ENCODE measurements at places on chromosomes 16 and 17.

- DNase-seq: no peak
Measured at GRCh38 chr17:45791935-45792334, 7.8 kb downstream of the CRHR1 start.

GRCh38 chr16:80309178-80309577, 231.6 kb upstream of the DYNLRB2 start:
- no peak for DNase-seq

- no peak for DNase-seq
Measured at GRCh38 chr17:4043862-4044261, 79.6 kb upstream of the ATP2A3 start.

- DNase-seq: no peak
Measured at GRCh38 chr16:62194828-62195227, 158.6 kb upstream of the CDH8 start.

DNA sequence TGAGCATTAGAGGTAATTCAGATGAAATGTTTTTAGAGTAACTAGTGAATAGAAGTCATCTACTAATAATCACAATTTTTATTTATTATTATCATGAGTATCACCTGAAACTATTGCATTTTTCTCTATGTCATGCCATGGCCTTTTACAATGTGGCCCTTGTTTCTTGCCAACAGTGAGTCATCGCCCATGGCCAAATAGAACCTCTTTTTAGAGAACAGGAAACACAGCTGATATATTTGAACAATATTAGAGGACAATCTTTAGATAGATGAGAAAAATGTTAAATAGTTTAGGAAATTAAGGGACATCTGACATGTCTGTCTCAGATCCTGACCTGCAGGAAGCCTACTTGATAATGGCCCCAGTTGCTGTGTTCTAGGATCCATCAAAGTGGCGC, 1584.4 kb upstream of the GOT2 start:
- no peak for DNase-seq

- DNase-seq: no peak
Measured at GRCh38 chr16:88449267-88449561, 3.9 kb upstream of the ZFPM1 start.

- DNase-seq: no peak
Measured at GRCh38 chr17:55731586-55732250, 9.1 kb upstream of the TMEM100 start.

DNA sequence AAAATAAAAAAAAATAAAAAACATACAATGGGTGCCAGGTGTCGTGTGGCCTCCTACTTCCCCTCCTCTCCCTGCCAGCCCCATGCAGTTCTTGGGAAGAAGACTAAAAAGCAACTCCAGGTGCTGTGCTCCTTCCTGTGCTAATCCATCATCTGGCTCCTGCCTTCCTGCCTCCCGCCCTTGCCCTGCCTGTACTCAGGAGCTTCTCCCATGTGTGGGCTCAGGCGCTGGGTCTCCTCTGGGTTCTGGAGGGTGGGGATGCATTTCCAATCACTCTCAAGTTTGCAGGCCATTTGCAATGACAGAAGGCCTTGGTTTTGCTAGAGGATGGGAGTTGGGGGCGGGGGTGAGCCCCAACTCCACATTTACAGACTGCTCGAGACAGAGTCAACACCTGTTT, 122.9 kb downstream of the SDK2 start:
- no peak for DNase-seq

DNA sequence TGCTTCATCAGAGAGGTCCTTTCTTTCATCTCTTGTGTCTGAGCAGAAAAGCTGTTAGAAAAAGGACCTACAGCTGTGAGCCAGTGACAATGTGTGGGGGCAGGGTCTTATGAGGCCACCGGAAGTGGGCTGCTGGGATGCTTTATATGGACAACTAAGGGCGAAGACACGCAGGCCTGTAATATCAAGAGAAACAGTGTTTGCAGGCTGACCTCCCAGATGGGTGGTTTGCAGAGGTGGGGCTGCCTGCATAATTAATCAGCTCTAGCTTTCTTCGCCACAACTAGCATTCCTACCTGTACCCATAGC, 30.4 kb upstream of the SALL1 start:
- no peak for DNase-seq

DNA sequence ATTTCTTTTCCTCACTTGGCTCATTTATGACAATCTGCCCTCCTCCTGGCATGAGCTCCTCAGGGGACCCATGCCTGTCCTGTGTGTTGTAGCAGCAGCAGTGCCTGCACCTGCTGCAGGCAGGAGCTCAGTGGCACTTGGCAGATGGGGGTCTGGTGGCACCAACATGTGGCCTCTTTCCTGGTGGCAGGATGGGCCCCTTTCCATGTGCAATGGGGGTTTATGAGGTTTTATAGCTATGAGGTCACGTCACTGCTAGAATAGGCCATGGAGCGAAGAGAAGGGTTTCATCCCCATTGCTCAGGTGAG, 7.0 kb downstream of the ADCY7 start:
- no peak for DNase-seq

DNA sequence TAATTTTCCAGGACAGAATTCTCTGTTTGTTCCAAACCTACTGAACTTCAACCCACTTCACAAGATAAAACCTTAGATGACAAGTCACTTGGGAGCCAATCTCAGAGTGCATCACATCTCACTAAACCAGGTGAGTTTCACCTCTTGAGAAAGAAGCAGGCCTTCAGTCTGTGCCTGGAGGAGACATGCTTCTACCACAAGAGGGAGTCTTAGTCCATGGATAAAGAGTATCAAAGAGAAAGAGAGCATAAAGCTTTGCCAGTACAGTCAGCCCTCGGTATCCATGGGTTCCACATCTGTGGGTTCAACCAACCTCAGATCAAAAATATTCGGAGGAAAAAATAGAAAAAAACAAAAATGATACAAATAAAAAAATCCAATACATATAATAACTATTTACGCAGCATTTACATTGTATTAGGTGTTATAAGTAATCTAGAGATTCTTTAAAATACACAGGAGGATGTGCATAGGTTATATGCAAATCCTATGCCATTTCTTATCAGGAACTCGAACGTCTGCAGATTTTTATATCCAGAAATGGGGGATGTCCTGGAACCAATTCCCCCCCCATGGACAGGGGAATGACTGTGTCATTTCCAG, 37.7 kb downstream of the DUSP14 start:
- DNase-seq: peak; percentile 14

- DNase-seq: no peak
Measured at GRCh38 chr17:43615330-43616028, 46.2 kb downstream of the MEOX1 start.

DNA sequence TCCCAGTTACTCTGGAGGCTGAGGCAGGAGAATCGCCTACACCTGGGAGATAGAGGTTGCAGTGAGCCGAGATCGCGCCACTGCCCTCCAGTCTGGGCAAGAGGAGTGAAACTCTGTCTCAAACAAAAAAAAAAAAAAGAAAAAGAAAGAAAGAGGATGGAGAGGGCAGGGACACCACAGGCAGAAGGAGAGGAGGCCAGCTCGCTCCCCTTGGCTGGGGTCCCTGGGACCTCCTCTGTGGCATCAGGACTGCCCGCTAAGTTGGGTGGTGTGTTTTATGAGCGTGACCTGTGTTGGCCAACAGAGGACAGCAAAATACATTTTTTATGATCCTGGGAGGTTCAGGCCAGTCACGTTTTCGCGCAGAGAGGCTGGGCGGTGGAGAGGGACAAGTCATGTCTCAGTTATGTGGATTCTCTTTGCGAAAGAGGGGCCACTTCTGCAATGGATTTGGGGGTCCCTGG, 229.6 kb downstream of the MRTFB start:
- no peak for DNase-seq
